Glutamatergic neuron (in vitro differentiated cells): ENCODE measurements at places on chromosomes 7 and 10. TPM values are rescaled to one million over a fixed set of nuclear protein-coding genes. Genes with fewer than 3 reads are reported as not detected.

GRCh38 chr10:103613616-103614015, 120.1 kb downstream of the NEURL1 start:
- DNase-seq = no peak

DNA sequence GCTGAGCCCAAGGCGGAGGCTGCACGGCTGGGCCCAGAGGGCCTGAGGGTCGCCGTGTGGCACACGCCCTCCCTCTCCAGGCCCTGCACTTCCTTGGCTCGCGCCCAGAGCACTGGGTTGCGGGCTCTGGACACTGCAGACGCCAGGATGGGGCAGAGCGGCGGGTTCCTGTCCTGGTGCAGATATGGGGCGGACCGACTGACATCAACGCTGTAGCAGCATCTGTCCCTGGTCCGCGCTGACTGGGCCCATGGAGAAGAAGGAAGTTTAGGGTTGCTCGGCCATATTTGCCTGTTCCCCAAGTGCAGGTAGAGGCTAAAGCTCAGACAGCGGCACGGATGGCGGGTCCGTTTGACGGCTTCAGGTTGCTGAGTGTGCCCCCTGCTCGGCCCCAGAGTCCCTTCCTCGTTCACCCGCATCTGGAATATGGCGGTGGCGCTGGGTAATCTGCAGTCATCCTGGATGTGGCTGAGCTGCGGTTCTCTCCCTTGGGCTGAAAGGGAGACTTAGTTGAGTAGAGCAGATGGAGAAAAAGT, 116.1 kb downstream of the OR13A1 start:
- no peak for DNase-seq

Gene LEP
- total RNA-seq = not detected

DNA sequence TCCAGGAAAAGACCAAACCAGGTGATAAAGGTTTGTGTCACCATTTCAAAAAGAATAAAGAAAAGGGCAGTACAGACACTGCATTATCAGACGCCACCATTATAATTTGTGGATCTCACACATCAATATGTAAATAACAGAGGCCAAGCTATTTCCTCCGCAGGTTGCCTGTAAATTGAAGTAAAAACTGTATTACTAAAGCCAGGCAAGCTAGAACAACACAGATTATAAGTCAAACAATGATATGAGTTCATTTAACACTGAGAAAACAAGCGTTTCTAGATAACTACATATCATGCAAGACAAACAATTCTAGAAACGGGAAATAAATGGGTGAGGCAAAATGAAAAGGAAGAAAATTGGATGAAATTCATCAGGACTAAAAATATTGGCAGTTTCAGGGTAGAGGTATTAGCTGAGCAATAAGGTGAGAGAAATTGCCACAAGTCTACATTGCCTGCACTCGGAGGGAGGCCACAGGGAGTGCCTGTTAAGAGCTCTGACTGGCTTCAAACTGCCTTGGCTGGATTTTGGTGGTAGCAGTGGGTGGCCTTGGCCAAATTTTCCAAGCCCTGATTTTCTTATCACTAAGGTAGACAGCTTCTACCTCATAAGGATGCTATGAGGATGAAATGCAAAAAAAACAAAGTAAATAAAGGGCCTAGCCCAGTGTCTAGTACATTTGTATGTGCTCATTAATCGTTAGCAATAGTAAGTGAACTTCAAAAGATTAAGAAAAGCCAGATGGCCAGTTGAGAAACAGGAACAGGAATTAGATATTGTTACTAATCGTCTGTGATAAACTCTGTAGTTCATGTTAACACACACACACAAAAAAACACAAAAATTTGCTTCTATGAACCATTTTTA, 240.0 kb upstream of the NFE2L3 start:
- DNase-seq = no peak
